CD4-positive, alpha-beta T cell treated with Interleukin-6 at 100 ng/mL for 8 hours (primary cell): ENCODE measurements at places on chromosomes 2 and 18.
A peak's percentile ranks its signal among the peaks of the same experiment; 100 is the strongest.

GRCh38 chr2:191165176-191165643 is 14.4 kb upstream of the STAT4 start:
- peak; percentile 50 for DNase-seq

DNA sequence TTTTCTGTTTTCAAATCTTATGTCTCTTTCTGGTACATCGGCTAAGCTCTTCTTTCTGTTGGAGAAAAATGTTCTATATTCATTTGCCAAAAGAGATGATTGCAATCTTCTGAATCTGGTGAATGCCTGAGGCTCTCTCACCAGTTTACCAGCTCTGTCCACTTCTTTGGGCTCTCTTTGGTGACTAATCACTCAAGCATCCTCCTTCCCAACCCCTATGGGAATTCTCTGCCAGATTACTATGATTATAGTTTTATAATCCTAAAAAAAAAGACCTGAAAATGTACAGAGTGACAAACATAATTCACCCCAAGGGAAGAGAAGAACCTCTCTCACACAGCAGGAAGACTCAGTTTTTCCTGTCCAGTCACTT is 187.3 kb downstream of the CAMKMT start:
- no peak for DNase-seq

GRCh38 chr18:74204526-74205152 is 56.3 kb downstream of the TIMM21 start:
- DNase-seq, result no peak

DNA sequence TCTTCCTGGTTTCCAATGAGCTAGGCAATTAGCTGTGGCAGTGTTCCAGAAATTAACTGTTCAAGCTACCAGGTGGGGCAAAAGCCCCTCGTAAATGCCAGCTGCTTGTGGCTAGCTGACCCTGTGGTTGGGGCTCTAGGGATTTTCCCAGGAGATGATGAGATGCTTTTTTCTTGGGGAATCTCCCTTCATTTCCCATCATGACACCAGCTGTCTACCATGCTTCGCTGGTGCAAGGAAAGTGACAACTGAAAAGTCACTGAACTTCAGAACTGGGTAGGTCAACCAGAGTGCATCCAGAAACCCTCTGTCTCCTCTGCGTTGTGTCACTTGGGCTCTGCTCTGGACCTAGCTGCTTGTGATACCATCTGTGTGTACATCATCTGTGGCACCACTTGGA is 386.5 kb upstream of the DCC start:
- DNase-seq, result no peak

DNA sequence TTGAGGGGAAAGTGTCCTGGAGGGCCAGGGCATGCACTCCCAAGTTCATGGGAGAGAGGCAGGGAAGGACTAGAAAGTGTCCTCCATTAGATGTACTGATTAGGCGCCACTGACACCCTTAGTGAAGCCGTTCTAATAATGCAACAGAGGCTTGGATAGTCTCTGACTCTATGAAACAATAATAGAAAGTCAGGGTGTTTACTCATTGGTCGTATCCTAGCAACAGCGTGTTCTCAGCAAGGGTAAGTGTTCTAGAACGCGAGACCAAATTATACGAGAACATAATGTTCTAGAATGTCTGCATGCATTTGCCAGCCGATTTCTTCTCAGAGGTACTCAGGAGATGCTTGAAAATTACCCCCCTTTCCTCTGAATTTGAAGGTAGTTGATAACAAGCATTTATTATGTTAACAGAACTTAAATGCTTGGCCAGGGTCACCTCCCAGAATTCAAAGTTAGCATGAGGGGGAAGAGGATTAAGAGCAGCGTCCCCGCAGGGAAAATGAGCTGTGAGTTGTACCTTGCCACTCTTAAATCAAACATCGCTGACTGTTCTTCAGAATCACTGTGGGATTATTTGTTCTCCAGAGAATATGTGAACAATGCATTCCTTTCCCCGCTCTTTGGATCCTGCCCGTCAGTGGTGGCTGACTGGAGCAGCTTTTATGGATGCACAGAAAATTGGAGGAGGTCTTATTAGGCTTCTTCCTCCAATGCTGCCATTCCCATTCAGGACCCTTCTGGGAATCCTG is 33.7 kb upstream of the PDIA6 start:
- no peak for DNase-seq

DNA sequence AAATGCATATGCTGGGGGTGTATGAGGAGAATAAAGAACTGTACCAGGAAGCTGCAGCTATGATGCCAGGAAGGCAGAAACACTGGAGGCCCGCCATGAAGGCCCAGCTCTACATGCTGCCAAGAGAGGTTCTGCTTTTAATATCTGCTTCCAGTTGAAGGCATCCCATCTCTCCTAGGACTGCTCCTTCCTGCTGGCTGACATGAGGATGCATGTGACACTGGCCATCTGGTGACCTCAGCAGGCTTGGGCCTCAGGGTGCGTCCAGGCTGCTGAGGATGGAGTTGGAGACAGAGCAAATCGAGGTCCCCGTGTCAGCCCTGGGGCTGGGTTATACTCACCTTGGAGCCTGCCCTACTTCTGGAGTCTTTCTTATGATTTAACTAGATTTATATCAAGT is 49.0 kb downstream of the PSMG2 start:
- no peak for DNase-seq

DNA sequence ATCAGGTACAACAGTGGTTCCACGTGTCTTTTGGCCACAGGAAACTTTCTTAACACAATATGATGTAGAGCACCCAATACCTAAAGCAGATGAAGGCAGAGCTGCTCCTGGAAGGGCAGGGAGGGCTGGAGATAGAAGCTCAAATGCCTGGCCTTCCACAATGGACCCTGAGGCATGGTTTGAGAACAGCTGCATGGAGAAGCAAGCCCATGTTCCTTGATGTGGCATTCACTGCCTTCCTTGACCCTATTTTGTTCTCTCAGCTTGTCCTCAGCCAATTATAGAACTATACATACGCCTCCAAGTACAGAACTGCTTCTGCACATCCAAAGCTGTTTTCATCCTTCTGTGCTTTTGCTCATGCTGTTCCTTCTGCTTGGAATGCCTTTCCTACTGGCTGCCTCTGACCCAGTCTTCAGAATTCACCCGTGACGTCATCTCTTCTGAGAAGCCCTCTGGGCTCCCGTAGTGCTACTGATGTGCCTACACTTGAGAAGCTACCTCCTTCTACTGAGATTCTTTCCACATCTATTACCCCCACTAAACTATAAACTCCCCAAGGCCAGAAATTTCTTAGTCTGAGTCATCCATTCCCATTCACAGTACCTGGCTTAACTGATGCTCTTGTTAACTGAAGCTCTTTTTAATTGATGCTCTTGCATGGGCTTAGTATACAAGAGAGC is 69.9 kb downstream of the CHRNA1 start:
- no peak for DNase-seq

- no peak for DNase-seq
These were observed 71.0 kb upstream of the DAPL1 start for GRCh38 chr2:158723921-158724802.

DNA sequence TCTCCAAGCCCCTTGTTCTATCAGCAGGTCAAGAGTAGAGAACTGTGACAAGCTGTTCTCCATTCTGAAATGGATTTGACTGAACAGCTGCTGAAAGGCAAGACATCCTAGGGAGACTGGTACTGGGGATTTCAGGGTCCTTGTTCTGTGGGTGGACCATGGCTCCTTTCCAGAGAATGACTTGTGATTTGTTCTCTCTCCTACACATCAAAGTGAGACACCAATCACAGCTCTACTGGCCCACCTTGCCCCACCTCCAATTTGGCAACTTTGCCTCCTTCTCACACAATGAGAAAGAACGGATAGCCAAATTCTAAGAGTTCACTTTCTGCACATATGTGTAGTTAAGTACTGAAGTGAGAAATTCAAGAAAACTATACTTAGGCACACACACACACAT is 67.4 kb downstream of the BCL11A start:
- DNase-seq, result no peak

GRCh38 chr2:12110074-12110473 is 363.6 kb downstream of the LPIN1 start:
- peak; percentile 42 for DNase-seq

- DNase-seq, result no peak
These were observed 129.6 kb upstream of the SLC1A4 start for GRCh38 chr2:64859312-64860212.

- no peak for DNase-seq
These were observed 43.9 kb upstream of the DNAH7 start for GRCh38 chr2:196112418-196113034.

GRCh38 chr2:39851251-39851650 is 72.2 kb upstream of the THUMPD2 start:
- DNase-seq, result no peak

DNA sequence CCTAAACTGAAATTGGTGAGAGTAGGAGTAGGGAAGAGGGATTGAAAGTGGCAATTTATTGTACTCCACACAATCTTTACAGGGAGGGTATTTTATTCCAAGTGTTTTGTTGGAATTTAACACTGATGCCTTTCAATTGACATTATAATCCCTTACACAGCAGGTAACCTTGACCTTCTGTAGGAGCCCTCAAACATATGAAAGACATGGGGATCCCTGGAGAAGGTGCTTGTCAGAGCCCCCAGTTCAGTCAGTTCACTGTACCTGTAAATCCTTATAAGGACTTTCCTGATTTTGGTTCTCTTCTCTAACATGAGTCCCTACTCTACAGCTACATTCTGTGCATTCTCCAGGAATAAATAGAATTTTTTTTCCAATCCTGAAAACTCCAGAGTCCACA is 384.9 kb upstream of the NRP2 start:
- DNase-seq, result no peak

GRCh38 chr2:128638341-128639119 is 319.9 kb upstream of the HS6ST1 start:
- no peak for DNase-seq

DNA sequence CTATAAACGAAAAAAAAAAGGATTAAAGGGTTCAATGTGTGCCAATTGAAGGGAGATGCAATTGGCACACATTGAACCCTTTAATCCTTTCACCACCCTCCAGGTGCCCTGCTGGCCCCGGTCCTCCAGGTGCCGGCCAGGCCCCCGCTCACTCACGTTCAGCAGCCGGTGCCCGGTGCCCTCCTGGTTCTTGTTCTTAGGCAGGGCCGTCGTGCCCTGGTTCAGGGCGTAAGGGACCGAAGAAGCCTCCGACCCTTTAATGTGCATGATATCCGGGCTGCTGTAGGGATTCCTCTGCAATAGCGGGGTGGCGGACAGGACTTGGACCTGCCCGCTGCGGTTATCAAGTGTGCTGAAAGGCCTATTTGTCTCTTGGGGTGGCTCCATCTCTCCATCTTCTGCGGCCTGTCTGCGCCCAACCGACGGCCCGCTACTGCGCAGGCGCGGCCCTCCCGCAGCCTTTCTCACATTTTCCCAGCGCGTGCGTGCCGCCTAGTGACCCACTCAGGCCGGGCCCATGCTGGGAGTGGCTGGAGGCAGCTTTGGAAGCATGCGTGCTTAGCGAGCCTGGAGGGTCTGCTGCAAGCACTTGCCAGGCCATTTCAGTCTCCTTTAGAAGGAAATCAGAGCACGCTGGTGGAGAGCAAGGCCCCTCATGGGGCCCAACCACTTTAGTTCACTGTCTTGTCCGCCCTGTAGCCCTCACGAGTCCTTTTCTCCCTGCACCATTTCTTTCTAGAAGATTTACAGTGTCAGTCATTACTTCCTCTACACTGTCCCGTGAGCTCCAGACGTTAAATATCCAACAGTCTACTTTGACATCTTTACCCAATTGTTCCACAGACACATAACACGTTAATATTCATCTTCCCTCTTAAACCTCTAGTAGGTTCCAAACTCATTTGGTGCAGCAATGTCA is 24.3 kb downstream of the TMEM237 start:
- no peak for DNase-seq

DNA sequence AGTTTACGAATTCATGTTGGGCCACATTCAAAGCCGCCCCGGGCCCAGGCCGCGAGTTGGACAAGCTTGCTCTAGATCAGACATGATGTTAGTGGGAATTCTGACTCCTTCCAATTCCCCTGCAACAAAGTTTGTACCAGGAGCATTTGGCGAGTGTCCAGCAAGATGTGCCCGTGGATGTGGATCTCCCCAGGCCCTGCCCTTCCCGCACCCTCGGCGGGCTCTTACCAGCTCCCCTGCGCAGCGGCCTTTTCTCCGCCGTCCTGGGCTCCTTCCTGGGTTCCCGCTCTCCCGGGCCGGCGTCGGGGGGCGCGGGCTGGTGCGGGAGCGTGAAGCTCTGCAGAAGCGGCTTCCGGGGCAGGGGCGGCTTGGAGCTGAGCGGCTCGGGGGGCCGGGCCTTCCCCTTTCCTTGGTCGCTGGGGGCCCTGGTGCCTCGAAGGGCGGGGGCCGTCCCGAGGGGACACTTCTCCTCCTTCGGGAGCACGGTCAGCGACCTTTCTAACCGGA is 90.8 kb upstream of the MGAT4A start:
- no peak for DNase-seq

GRCh38 chr2:28643327-28643726 is 108.3 kb upstream of the PPP1CB start:
- DNase-seq, result no peak

- no peak for DNase-seq
These were observed 2.1 kb downstream of the TMEM247 start for GRCh38 chr2:46481198-46482193.
